Hair follicular keratinocyte (primary cell): ENCODE measurements at places on chromosomes 3 and 15. TPM values are rescaled to one million over a fixed set of nuclear protein-coding genes. Genes with fewer than 3 reads are reported as not detected.

Gene GPR149
- total RNA-seq = not detected in 2 replicates

Gene RASL12
- 1.1 TPM in 1 of 2 replicates, not detected in the other for total RNA-seq

Gene TAGLN3
- 22.4 and 39.2 TPM in 2 replicates for total RNA-seq

Gene LRRIQ4
- total RNA-seq = not detected in 2 replicates

Gene SNTN
- not detected in 2 replicates for total RNA-seq

Gene ARL14
- 1.1 TPM in 1 of 2 replicates, not detected in the other for total RNA-seq

Gene MESP2
- total RNA-seq = 1.4 and 1.7 TPM in 2 replicates

Gene RLBP1
- not detected in 2 replicates for total RNA-seq

Gene CPA3
- total RNA-seq = not detected in 2 replicates

Gene EFHB
- total RNA-seq = not detected in 2 replicates

Gene GATA2
- not detected in 2 replicates for total RNA-seq

Gene TNIK
- total RNA-seq = 0.61 and 1.8 TPM in 2 replicates

Gene CCR2
- total RNA-seq = not detected in 2 replicates

Gene NSUN3
- 4.3 and 4.9 TPM in 2 replicates for total RNA-seq

Gene EXD1
- 0.57 TPM in 1 of 2 replicates, not detected in the other for total RNA-seq

Gene RGMA
- 0.55 and 1.1 TPM in 2 replicates for total RNA-seq

Gene ILDR1
- total RNA-seq = 0.42 and 0.55 TPM in 2 replicates

Gene WDR93
- not detected in 2 replicates for total RNA-seq

Gene GP5
- total RNA-seq = not detected in 2 replicates

Gene FOXP1
- 22.9 and 25.7 TPM in 2 replicates for total RNA-seq

Gene MESP1
- 0.78 and 0.84 TPM in 2 replicates for total RNA-seq

Gene ECT2
- 34.7 and 59.1 TPM in 2 replicates for total RNA-seq

Gene LRTM1
- total RNA-seq = not detected in 2 replicates

Gene SACM1L
- total RNA-seq = 12.1 and 13.0 TPM in 2 replicates

Gene IL17RE
- 10.8 and 19.7 TPM in 2 replicates for total RNA-seq
